ENCODE measurements at places on chromosomes 4 and X.
A peak's percentile ranks its signal among the peaks of the same experiment; 100 is the strongest.

DNA sequence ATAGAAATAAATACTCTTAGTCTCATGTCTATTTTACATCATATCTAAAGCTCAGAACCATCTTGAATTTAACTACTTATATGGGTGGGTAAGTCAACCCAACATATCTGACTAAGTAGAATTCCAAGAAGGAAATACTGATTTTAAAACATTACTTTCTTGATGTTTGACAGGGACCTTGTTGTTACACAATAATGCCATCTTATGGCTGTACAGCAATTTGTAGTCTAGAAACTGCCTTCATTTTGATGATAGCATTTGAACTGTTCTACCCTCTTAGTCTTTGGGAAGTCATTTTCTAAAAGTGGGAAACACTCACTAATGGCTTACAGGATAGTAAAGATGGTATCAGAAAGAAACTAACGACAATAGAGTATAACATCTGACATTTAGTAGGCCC, 929.5 kb downstream of the DMD start:
- DNase-seq = no peak

DNA sequence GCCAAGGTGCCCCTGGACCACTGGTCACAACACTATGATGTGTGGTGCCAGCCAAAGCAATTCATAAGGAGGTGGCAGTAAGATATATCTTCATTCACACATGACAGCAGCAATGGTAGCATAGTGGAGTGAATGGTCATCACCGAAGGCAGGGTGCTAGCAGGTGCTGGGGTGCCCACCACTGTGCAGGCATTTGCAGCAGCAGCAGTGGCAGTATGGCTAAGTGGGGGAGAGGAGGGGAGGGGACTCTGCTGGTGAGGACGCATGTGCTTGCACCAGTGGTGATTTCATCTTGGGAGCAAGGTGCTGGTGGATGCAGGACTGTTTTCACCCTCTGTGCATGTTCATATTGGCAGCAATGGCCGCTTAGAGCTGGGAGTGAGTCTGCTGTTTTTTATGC, 419.1 kb upstream of the KLHL4 start:
- no peak for DNase-seq

DNA sequence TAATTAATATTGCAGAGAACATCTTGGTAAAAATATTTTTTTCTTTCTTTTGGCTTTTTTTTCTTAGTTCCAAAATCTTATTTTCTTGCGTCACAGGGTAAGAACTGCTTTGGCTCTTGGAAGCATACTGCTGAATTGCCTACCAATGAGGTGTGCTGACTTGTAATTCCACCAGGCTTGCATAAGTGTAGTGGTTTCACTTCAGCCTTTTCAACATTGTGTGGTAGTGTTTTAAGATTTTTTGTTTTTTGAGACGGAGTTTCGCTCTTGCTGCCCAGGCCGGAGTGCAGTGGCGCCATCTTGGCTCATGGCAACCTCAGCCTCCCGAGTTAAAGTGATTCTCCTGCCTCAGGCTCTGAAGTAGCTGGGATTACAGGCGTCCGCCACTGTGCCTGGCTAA, 42.4 kb downstream of the N4BP2 start:
- no peak for DNase-seq

- no peak for DNase-seq
Observed at GRCh38 chr4:903066-904046, 28.8 kb downstream of the GAK start.

DNA sequence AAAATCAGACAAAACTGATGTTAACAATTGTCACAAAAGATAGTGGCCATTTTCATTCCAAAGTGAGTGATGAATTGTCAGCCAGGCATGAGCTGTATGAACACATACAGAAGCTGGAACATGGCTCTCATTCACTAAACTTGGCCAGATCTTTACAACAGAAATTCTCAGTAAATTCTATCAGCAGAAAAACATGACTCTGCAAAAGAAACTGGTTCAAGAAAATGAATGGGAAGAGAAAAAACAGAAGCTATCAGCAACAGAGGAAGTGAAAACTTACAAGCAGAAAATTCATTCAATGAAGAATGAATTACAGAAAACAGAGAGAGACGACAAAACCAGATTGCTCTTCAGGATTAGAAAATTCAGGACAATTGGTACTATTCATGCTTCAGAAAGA, 249.6 kb downstream of the COL25A1 start:
- DNase-seq = no peak

GRCh38 chr4:156116991-156117390, 163.3 kb upstream of the CTSO start:
- no peak for DNase-seq

DNA sequence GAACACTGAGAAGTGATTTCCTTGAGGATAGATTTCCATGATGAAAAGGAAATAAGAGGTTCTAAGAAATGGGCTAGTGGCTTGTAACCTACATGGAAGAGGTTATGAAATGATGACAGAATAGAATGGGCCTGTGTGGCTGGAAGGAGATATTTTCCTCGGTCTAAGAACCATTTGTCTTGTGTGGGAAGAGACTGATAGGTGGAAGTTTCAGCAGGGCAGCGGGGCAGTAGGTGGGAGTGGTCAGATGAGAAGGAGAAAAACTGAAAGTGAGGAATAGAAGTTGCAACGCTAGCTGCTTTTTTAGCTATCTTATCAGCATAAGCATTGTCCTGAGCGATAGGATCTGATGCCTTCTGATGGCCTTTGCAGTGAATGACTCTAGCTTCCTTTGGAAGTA, 211.4 kb upstream of the GALNT7 start:
- no peak for DNase-seq

DNA sequence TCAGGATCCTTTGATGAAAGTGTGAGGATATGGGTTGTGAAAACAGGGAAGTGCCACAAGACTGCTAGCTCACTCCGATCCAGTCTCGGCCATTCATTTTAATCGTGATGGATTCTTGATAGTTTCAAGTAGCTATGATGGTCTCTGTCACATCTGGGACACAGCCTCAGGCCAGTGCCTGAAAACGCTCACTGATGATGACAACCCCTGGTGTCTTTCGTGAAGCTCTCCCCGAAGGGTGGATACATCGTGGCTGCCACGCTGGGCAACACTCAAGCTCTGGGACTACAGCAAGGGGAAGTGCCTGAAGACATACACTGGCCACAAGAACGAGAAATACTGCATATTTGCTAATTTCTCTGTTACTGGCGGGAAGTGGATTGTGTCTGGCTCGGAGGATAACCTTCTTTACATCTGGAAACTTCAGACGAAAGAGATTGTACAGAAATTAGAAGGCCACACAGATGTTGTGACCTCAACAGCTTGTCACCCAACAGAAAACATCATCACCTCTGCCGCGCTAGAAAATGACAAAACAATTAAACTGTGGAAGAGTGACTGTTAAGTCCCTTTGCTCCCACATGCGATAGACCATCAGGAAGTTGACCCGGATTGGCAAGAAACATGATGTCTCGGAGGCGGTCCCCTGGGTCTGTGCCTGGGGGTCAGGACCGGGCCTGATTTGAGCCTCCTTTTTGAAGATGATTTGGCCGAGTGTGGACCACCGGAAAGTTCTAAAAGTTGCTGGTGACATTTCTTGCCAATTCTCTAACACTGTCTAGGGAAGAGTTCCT, 22.2 kb downstream of the LIAS start:
- DNase-seq = no peak

- no peak for DNase-seq
Observed at GRCh38 chrX:8366481-8366880, 98.1 kb upstream of the VCX3B start.

GRCh38 chrX:19372547-19373331, 29.0 kb downstream of the PDHA1 start:
- no peak for DNase-seq

DNA sequence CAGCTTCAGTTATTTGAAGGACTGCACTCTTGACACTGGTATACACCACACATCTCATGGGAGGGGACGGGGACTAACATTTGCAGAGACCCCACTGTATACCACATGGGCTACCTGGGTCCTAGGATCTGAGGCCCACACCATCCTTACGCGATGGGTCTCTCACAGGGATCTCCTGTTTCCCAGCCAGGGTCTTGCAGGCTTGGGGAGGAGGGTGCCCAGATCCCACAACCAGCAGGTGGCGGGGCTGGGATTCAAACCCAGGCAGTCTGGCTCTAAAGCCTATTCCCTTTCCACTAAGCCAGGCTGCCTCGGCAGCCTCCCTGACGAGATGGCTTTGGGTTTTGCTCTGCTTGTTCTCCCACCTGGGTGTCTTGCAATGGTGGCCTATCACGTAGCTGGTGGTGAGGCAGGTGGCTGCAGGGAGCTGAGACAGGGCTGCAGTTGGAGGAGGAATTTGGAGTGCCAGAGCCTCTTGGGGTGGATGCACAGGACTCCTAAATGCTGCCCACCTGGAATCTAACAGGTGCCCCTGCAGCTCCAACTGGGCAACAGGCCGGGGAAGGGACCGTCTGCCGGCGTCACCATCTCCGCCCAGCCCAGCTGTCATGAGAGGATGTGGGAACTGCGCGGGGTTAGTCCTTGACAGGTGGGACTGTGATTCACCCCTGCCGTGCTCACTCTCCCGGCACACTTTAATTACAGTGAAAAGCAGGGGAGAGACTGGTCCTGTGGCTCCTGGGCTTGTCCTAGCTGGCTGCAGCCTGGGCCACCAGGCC, 110.7 kb downstream of the PSAPL1 start:
- peak; percentile 1 for DNase-seq

Data from CD4-positive, alpha-beta T cell treated with Interleukin-17A for 1 hour (primary cell).